ENCODE measurements at places on chromosomes 2 and 18.

GRCh38 chr2:215493376-215493775 lies 57.5 kb upstream of the FN1 start:
- DNase-seq: no peak

- DNase-seq: no peak
Measured at GRCh38 chr2:105950521-105951383, 206.0 kb downstream of the NCK2 start.

- no peak for DNase-seq
Measured at GRCh38 chr2:177171418-177171865, 41.2 kb upstream of the HNRNPA3 start.

DNA sequence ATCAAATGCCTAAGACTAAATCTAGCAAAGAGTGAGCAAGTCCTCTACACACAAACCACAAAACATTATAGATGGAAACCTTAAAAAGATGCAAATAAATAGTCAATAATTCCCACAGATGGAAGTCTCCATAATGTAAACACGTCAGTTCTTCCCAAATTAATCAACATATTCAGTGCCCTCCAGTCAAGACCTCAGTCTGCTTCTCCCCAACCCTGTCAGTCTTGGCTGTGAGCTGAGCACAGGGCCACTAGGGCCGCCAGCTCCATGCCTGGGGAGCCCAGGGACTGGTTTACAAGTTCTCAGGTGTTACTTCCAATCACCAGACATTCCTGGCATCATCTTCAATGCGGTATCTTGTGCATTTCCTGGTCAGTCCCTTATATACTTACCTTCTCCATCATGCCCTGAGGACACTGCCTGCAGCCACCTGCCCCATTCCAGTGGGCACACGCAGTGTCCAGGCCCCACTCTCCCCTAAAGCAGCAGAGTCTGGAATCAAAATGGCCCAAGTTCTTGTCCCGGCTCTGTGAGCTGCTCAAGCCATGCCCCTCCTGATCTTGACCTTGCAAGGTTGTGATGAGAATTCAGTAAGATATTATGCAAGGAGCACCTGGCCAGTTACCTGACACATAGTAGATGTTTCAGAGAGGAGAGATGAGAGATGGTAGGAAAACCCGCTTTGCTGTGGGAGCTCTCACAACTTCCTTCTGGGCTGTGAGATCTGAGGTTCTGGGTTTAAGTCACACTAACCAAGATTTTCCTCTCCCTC lies 207.9 kb upstream of the RAB6C start:
- DNase-seq: no peak

- no peak for DNase-seq
Measured at GRCh38 chr2:165376571-165376975, 92.9 kb upstream of the CSRNP3 start.

- no peak for DNase-seq
Measured at GRCh38 chr18:5095239-5095638, 101.8 kb downstream of the AKAIN1 start.

DNA sequence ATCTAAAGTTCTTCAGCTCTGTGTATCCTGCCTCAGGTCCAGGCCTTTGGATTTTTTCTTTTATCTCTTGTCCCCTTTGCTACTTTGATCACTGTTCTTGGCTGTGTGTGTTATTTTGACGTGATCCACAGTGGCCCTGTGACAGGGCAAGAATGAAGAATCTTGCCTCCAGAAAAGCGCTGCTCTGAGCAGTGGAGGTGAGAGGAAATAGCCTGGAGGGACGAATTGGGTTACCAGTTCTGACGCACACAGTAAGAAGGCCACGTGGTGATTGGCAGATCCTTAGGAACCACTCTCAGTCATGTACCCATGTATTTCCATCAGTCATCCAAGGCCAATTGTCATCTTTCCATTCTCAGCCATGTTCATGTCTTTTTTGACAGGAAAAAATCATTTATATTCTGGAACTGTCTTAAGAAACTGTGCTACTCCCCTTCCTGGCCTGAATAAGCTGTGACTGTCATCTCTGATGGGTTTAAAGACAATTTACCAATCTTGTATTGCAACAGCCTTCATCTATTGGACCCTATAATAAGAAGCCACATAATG lies 47.6 kb downstream of the MAPK4 start:
- no peak for DNase-seq

DNA sequence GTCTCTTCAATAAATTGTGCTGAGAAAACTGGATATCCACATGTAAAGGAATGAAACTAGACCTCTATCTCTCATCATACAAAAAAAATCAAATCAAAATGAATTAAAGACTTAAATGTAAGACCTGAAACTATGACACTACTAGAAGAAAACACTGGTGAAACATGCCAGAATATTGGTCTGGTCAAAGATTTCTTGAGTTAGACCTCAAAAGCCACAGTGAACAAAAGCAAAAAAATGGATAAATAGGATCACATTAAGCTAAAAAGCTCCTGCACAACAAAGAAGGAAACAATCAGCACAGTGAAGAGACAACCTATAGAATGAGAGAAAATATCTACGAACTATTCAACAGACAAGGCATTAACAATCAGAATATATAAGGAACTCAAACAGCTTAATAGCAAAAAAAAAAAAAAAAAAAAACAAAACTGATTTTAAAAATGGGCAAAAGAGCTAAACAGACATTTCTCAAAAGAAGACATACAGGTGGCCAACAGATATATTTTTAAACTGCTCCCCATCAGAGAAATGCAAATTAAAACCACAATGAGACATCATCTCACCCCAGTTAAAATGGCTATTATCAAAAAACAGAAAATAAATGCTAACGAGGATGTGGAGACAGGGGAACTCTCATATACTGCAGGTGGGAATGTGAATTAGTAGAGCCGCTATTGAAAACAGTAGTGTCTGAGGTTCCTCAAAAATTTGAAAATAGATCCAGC lies 66.3 kb downstream of the NCKAP1 start:
- no peak for DNase-seq

- no peak for DNase-seq
Measured at GRCh38 chr2:64277101-64277849, 133.1 kb upstream of the PELI1 start.

DNA sequence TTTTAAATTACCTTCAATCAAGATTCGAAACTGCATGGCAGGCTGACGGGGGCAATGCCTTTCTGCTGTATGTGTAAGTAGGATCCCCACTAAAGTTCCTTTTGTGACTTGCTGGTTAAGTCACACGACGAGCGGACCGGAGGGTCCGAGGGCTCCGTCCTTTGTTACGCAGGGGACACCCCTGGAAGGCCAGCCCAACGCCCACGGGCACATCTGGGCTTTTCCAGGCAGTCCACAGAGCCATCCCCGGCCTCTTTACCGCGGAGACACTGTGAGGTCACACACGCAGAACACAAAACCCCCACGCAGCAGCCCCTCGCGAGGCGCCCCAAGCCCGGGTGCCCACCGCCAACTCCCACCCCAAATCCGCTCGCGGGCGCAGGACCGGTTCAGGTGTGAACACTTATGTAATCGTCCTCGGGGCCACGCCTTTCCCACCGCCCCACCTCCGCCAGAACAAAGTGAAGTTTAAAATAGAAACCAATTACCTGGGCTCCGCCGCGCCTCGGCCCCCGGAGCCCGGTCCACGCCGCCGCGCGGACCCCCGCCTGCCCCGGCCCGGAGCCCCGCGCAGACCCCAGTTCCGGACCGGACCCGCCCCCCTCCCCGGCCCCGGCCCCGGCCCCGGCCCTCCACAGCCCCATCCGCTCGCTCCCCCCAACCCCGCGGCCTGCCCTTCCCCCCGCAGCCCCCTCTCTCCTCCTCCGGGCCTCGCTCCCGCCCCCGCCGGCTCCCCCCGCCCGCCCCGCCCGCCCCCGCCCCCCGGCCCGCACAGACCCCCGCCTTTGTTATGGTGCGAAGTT lies 4.2 kb downstream of the ZNF516 start:
- DNase-seq: peak; percentile 43

DNA sequence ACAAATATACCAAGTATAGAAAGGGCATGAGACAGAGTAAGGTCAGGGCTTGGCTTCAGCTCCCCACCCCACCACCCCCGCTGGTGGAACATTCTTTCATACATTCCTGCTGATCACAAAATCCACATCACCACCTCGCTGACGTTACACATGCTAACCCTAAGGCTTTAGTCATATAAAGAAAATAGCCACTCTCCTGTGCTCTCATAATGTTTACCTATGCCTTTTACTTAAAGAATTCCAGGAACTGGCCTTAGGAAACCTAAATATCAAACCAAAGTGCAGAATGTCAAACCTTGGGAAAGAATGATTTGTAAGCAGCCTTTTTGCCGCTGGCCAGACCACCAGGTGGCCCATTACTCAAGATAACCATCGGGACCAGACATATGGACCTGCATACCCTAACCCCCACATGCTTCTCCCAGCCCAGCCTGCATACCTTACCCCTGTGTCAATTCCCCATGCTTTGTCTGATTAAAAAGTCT lies 136.3 kb upstream of the SLC39A10 start:
- no peak for DNase-seq

DNA sequence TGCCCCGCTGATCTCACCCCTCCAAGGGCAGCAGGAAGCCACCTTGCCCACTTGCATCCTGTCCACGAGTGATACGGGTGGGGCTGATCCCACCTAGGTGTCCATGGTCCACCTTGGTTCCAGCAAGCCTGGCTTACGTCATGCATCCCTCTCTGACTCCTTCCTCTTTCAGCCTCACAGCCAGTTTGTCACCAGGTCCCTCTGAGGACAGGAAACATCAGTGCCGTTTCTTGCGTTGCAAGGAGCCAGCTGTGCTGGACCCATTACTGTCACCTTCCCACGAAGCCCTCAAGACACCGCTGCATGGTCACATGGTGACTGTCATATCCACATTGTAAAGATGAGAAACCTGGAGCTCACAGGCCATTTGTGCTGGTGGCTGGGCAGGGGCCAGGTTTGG lies 34.8 kb upstream of the TWIST2 start:
- no peak for DNase-seq

- DNase-seq: no peak
Measured at GRCh38 chr2:120348134-120348736, 2.3 kb downstream of the INHBB start.

- DNase-seq: no peak
Measured at GRCh38 chr18:2338601-2339000, 232.7 kb downstream of the METTL4 start.

DNA sequence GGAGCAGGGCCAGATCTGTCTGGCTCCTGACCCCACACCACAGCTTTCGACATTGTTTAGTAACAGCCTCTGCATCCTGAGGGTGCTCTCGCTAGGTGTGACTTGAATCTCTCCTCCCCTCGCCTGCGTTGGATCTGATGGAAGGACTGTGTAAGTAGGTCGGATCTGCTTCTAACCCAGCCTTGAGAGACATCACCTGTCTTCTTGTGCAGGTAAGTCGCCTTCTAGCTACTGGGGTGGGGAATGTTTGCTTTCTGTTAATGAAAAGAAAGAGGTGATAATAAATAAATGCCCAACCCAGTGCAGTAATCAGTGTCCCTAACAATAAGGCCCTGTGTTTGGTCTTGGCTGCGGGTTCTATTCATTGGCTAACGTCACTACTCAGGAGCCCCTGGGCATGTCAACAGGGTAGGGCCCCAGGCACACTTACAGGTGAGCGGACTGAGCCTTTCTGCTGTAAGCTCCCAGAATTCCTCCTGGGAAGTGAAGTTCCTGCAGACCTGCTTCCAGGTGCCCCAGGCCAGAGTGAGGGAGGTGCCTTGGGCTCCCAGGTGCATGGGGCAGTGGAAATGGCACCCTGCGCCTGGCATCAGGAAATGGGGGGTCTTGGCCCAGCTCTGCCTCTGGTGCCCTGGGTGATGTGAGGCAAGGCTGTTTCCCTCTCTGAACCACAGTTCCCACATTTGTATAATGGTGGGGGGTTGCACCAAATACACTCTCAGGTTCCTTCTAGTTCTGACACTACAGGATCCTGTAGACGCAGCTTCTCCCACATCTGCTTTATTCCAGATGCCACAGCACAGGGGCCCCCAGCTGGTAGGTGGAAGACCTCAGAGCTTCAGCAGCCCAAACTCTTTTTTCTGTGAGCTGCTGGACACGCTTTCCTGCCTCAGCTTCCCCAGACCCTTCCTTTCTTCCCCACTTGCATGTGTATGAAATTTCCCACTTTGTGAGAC lies 11.2 kb upstream of the FOSL2 start:
- DNase-seq: no peak

DNA sequence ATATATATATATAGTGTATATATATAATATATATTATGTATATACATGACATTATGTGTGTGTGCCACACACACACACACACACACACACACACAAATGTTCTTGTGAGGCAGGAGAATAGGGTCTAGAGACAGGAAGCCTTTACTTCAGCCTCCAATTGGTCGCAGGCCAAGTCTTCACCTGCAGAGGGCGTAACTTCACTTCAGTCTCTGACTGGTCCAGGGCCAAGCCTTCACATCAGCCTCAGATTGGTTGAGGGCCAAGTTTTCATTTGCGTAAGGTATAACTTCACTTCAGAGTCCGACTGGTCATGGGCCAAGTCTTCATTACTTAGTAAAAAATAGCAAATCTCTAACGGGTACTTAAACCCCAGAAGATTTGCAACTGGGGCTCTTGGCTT lies 13.2 kb upstream of the SS18 start:
- DNase-seq: peak; percentile 16

- DNase-seq: no peak
Measured at GRCh38 chr18:7394050-7394659, 163.3 kb downstream of the LRRC30 start.

- DNase-seq: no peak
Measured at GRCh38 chr18:59767732-59768131, 70.5 kb upstream of the CCBE1 start.

DNA sequence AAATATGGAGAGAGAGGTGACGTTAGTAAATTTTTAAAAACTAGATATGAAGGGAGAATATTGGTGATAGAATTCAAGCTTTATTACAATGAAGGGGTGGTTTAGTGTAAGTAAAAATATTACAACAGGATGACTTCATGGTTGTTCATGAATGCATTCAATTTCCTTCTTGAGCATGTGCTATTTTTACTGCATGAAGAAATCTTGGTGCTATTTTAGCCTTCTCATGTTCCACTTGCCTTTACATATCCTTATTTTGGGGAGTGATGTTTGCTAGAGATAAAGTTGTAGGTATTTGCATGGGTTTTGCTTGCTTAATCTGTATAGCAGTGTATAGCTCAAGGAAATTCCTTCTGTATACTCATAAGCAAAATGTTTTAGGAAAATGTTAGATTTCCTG lies 195.0 kb upstream of the MMADHC start:
- DNase-seq: no peak

DNA sequence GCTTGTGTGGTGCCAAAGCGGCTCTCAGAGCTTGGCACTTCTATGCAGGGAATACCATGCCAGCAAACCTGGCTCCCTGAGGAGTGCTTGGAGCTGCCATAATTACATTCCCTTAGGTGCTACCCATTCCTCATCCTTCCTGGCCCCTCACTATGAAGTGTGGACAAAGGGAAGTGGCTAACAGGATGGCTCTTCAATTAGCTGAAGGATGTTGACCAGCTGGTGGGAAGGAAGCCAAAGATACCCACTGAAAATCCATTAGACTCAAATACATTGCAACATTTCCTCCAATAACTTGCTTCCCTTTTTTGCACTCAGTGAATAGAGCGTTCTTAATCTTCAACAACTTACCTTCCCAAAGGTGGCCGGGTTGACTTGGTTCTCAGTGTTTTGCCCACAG lies 8.5 kb downstream of the RFX8 start:
- no peak for DNase-seq

GRCh38 chr2:11100130-11100529 lies 55.1 kb upstream of the SLC66A3 start:
- DNase-seq: no peak
